Pancreas (tissue), 10 donors: ENCODE measurements at places on chromosomes 1 and 21. TPM values are rescaled to one million over a fixed set of nuclear protein-coding genes. Genes with fewer than 3 reads are reported as not detected.

- no peak for DNase-seq
Observed at GRCh38 chr21:27448960-27449359, 482.1 kb upstream of the ADAMTS5 start.

DNA sequence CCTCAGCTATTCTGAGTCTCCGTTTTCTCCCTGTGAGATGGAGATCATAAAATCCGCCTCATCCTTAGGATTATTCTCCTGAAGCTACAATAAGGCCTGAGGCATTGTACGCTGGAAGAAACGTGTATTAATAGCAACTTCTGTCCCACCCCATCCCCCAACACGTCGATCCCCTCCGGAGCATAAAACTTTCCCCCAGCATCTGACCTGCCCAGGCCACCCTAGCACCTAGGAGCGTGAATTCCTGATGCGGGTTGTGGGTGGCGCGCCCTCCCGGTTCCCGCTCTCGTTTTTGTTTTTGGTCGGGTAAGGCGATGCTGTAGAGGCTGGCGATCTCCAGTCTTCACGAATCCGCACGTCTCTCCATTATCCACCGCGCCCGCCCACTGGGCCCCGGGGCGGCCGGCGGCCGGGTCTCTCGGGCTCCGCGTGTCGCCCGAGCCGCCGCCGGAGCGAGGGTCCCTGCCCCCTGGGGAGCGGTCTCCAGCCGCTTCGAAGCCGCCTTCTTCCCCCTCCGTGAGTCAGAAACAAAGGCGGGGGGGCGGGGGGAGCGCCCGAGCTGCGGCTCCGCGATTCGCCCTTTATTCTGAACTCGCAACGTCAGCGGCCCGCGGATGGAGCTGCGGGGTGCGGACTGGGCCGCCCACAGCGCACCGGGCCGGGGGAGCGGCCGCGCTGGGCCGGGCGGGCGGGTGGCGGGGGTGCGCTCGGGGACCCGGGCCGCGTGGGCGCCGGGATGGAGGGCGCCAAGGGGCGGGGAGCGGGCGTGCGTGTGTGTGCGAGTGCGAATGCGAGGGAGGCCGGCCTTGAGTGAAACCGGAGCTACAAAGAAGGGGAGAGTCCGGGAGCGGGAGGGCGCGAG lies at the start of gene PLEKHO1:
Gene PLEKHO1, plus strand, starts transcription at position 646 of the 862 bp plus-strand sequence. CDS start 342 bp downstream, outside the sequence.
- DNase-seq = peak; percentile 51

- DNase-seq = no peak
Observed at GRCh38 chr1:83511146-83511726, 487.7 kb downstream of the TTLL7 start.

GRCh38 chr1:198597690-198598430 lies 41.0 kb upstream of the PTPRC start:
- DNase-seq = no peak

GRCh38 chr21:42252778-42253340 lies 33.9 kb downstream of the ABCG1 start:
- peak; percentile 70 for DNase-seq

- DNase-seq = no peak
Observed at GRCh38 chr1:77313491-77313890, 31.7 kb downstream of the AK5 start.

DNA sequence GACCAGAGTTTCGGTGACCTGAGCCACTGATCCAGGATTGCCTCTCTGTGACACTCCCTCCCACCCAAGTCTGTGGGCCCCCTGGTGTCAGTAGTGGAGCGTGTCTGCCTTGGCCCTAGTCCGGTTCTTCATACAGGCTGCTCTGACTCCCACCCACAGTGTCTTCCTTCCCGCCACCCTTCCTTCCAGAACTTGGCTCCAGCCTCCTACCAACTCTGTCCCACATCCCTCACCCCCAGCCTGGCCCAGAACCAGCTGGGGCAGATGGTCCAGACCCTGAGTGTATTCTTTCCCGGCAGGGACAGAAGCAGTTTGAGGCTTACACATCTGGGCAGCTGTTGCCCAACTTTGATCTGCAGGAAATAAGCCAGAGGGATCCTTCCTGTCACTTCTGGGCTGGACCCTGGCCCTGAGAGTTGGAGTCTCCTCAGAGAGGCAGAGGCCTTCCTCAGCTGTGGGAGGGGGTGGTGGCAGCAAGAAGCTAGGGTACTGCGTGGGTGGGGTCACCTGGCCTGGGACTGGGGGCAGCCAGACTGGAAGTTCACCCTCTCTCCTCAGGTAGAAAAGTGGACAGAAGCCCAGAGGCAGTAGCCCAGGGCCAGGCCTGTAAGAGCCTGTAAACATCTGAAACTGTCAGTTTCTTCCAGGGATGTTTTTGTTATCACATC lies 43.1 kb upstream of the EPS8L3 start:
- no peak for DNase-seq

- no peak for DNase-seq
Observed at GRCh38 chr1:66302815-66303214, 231.1 kb upstream of the SGIP1 start.

DNA sequence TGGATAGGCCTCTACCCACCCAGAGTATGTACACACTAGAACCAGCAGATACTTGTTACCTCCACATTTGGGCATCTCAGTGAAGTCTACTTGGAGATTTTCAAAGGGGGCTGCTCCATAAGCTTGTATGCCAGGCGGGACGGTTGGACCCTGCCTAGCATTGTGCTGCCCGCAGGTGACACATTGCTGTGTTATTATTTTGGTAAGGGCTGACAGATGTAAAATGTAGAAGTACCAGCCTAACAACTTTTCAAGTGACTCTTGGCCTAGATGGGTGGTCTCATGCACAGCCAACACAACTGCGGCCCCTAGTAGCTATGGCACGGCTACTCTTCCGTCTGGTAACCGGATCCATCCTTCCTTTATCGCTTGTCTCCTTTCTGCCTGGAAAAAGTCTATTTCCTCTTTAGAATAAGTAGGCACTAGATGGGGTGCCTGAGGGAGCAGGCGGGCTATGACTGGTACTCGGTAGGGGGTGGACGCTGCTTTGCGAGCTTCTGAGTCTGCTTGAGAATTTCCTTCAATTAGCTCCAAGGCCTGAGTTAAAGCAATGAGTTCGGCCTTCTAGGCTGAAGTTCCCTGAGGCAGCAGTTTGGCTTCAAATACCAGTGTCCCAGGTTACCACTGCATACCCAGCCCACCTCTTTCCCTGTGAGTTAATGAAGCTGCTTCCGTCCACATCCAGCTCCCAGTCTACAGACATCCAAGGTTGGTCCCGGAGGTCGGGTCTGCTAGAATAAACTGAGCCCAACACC lies 405.3 kb downstream of the TGFB2 start:
- DNase-seq = no peak

DNA sequence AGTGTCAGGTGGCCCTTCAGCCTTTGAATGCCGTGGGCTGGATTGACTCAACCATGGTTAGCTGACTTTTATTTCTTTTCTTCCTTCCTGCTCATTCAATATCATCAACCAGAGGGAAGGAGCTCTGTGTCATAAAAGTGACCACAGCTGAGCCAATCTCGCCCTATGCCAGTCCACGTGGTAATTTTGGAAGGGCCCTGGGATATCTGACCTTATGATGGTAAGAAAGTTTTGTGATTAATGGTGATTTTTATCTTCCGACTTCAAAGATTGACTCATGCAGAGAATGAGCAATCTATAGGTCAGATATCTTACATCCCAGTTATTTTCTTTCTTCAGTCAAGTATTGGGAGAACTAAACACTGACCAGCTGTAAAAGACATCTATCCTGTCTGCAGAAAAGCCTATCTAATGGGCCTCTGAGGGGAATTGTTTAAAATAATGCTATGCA lies 170.3 kb downstream of the ZC3H11B start:
- DNase-seq = no peak

DNA sequence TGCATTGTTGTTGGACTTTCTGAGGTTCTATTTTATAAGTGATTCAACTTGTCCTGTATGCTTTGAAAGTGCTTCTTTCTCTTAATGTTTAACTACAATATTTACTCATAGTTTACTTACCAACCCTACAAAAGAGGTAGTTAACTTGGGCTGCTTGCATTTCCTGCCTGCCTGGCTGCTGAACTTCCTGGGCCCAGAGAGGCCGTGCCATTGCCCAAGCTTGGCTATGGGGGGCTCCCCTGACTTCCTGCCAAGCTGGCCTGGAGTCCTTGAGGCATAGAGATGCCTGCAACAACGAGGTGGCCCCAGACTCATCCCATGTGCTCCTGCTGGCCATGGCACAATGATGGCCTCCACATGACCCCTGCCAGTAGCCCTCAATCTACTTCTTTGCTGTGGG lies 361.6 kb upstream of the PLD5 start:
- no peak for DNase-seq

- no peak for DNase-seq
Observed at GRCh38 chr1:82614090-82614489, 813.4 kb downstream of the ADGRL2 start.

GRCh38 chr1:43925846-43926245 lies 7.8 kb upstream of the ARTN start:
- DNase-seq = no peak

- peak; percentile 53 for DNase-seq
Observed at GRCh38 chr1:20476265-20477038, 9.6 kb downstream of the CAMK2N1 start.

DNA sequence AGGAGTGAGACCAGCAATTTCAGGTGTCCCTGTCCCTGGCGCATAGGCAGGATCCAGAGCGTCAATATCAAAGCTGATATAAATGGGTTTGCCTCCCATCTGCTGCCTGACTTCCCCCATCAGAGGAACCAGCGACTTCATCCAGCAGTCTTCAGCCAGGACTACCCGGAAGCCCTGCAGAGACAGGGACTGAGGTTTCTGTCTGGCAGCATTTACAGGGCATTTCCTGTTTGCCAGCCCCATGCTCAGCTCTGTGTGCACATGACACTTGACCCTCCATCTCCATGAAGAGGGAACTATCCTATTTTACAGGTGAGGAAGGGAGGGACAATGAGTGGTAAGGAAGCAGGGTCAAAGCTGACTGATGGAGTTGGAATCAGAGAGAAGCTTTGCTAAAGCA lies 7.2 kb downstream of the AGMAT start:
- no peak for DNase-seq

DNA sequence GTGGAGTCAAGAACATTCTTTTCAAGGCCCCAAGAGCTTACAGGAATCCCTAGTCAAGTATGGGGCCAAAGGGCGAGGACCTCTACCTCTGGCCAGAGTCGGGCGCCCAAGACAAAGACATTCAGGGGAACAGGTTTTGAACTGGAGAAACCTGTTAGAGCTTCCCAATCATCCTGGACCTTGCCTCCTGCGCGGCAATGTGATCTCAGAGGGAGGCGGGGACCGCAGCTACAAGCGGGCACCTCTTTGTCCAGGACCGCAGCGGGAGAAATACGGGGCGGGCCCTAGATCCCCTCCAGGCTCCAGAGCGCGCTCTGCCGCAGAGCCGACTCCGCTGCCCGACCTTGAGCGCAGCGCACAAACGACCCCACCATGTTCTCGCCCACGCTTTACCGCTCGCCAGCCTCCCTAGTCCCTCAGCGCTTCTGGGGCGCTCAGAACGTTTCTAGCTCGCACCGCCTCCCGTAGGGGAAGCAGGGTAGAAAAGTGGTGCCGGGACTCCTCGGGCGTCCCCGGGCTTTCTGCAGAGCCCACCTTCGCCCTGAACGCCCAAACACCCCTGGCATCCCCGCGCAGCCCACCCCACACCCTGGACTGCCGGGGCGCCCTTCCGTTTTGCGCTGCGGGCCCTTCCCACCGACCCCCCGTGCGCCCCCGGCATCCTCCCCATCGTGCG lies 28.1 kb downstream of the RABIF start:
- DNase-seq = peak; percentile 76

DNA sequence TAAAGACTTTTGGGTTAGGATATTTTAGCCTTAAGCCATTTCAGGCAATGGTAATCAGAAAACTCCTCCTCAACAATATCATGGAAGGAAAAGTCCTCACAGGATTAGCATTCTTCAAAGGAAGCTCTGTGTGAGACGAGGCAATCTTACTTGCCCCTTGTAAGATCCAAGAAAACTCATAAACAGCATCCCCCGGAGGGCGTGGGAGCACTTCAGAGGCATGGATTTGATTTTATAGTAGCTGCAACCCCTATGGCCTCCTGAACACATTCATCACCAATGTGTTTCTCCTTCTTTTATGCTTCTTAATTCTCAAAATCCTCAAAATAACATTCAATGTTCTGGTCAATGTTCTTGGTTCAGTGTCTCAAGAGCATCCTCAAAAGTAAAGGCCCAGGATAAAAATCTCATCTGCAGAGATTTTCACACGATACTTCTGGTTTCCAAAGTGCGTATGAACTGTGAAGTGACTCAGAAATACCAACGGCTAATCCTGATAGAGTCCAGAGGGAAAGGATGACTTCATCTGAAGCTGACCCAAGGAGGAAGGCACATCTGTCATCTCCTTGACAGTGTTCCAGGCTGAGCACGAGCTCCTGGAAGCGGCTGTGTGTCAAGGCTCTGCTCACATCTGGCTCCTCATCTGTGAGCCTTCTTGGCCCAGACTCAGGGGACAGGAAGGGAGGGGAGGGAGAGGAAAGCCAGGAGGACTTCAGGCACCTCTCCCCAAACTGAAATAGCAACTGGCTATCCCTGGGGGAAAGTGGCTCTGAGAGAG lies 49.3 kb upstream of the PSEN2 start:
- DNase-seq = peak; percentile 34

GRCh38 chr1:5739561-5740078 lies 252.6 kb downstream of the NPHP4 start:
- DNase-seq = no peak

GRCh38 chr21:38041493-38041892 lies 125.2 kb upstream of the KCNJ6 start:
- no peak for DNase-seq

- DNase-seq = no peak
Observed at GRCh38 chr1:27760426-27760825, 12.6 kb upstream of the STX12 start.

GRCh38 chr1:116278541-116278866 lies 94.5 kb upstream of the ATP1A1 start:
- no peak for DNase-seq

GRCh38 chr1:150560011-150560438 lies 10.8 kb downstream of the ADAMTSL4 start:
- peak; percentile 77 for DNase-seq

DNA sequence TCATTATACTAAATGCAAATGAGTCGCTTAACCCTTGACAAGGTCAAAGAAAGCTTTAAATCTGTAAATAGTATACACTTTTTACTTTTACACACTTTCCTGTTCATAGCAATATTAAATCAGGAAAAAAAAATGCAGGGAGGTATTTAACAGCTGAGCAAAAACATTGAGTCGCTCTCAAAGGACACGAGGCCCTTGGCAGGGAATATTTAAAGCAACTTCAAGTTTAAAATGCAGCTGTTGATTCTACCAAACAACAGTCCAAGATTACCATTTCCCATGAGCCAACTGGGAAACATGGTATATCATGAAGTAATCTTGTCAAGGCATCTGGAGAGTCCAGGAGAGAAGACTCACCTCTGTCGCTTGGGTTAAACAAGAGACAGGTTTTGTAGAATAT lies 62.7 kb downstream of the CAPN2 start:
- no peak for DNase-seq

GRCh38 chr1:55363268-55363667 lies 148.1 kb upstream of the USP24 start:
- DNase-seq = no peak

The BTBD19 gene
- polyA plus RNA-seq = 5.7 TPM

The LYPD8 gene
- polyA plus RNA-seq = not detected

The ITLN2 gene
- 0.19 TPM for polyA plus RNA-seq

The SLAMF1 gene
- polyA plus RNA-seq = 0.19 TPM

The TFF2 gene
- 1.8 TPM for polyA plus RNA-seq

The MMEL1 gene
- polyA plus RNA-seq = 8.7 TPM

The NCSTN gene
- 29.7 TPM for polyA plus RNA-seq

The CYYR1 gene
- 8.1 TPM for polyA plus RNA-seq

The WDR64 gene
- polyA plus RNA-seq = not detected

The GPN2 gene
- 11.8 TPM for polyA plus RNA-seq

The TMEM125 gene
- 52.0 TPM for polyA plus RNA-seq
